Skeletal muscle tissue (tissue), 5 donors: ENCODE measurements at places on chromosomes 3 and 15. TPM values are rescaled to one million over a fixed set of nuclear protein-coding genes. Genes with fewer than 3 reads are reported as not detected.

The INO80 gene
- 23.5 TPM for total RNA-seq

The RBPMS2 gene
- total RNA-seq = under 0.01 TPM

The NR1D2 gene
- total RNA-seq = 35.5 TPM

The KNL1 gene
- 6.3 TPM for total RNA-seq

The SEMA6D gene
- total RNA-seq = 26.6 TPM

The SLC12A1 gene
- not detected for total RNA-seq

The SQOR gene
- 11.5 TPM for total RNA-seq

The EPHB1 gene
- 5.7 TPM for total RNA-seq

The CCDC9B gene
- 2.1 TPM for total RNA-seq

The MESP1 gene
- total RNA-seq = 0.52 TPM

The TRAIP gene
- 2.6 TPM for total RNA-seq

The SLC6A20 gene
- under 0.01 TPM for total RNA-seq

The ACVR2B gene
- total RNA-seq = 17.7 TPM

The APBA2 gene
- total RNA-seq = 4.2 TPM

The KLF15 gene
- total RNA-seq = 2.6 TPM

The GCSAM gene
- total RNA-seq = 0.52 TPM

The ESYT3 gene
- total RNA-seq = 14.1 TPM

The ARHGAP31 gene
- 9.4 TPM for total RNA-seq

The DNAJA4 gene
- total RNA-seq = 22.4 TPM

The MNS1 gene
- 0.52 TPM for total RNA-seq

The TTLL13 gene
- total RNA-seq = not detected

The SNTN gene
- total RNA-seq = not detected
